ENCODE measurements at places on chromosomes 2 and 18. TPM values are rescaled to one million over a fixed set of nuclear protein-coding genes. Genes with fewer than 3 reads are reported as not detected.

GRCh38 chr2:145674705-145675104, 1154.8 kb upstream of the ZEB2 start:
- no peak for DNase-seq

- DNase-seq, result no peak
Measured at GRCh38 chr2:230269715-230270114, 44.2 kb downstream of the SP140 start.

Gene ERFE
- total RNA-seq, result 1.7 TPM

DNA sequence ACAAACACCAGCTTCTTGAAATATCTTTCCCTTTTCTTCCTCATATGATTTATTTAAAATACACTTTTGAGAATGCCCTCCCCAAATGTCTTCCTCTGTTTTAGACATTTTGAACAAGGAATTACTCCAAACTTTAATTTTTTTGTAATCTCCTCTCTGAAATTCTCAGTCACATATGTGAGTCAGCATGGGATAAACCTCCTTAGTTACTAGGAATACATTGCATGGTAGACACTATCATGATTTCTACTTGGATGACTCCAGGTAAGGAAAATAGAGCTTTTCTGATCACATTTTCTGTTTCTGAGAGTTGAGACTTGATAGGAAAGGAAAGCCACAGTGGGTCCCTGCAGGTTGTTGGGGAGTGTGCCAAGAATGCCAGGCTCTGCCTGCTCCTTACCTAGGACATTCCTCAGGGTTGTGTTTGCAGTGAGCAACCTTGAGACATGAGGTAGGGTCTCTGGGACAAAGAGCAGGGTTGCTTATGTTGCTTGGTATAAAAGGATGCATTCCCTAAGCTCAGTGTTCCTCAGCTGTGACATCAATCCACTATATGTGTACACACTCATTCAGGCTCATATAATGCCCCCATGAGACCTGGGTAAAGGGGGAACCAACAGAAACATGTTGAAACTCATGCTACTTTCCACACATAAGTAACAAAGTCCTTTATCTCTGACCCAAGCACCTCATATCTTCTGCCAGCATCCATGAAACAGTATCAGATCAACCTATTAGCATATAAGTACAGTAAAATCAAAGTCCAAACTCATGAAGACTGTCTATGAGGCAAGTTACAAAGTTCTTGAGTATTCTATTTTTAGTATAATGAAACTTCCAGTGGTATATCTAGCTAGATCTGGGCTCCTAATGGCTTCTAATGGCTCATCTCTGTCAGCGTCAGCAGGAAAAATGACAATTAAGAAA, 112.8 kb upstream of the SCN1A start:
- DNase-seq, result no peak

DNA sequence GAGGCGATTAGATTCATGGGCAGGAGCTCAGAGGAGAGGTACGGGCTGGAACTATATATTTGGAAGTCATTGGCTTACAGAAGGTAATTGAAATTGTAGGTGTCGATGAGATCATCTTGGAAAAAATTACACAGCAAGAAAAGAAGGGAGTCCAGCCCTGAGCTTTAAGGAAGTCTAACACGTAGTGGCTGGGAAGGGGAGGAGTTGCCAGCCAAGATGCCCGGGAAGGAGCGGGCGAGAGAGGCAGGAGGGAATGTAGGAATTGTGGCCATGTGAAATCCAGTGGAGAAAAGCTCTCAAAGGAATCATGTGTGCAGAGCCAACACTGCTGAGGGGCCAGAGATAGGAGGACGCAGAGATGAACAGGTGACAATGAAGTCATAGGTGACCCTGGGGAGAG, 25.6 kb upstream of the SCYGR1 start:
- no peak for DNase-seq

DNA sequence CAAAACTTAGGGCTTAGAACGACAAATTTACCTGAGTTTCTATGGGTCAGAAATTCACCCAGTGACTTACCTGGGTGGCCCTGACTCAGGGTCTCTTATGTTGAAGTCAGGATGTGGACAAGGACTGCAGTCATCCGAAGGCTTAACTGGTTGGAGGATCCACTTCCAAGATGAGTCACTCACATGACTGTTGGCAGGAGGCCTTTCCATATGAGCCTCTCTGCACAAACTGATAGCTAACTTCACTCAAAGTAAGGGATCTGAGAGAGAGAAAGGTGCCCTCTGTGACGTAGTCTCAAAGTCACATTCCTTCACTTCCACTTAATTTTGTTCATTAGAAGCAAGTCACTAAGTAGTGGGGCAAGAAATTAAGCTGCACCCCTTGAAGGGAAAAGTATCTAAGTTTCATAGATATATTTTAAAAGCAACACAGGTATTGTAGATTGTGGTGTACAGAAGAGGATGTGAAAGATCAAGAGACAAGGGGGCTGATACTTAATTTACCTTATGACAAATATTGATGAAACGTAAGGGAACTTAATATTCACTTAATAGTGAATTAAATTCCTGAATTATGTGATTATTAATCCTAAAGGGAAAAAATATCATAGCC, 48.4 kb downstream of the TANK start:
- no peak for DNase-seq

All from cerebellum (tissue), 4 donors.